Activated T-cell treated with anti-CD3 and anti-CD28 coated beads, Interleukin-2, amount 50 U/mL, for 24 hours (primary cell): ENCODE measurements at places on chromosomes 4 and X.

GRCh38 chrX:56564921-56565840 lies 1.8 kb downstream of the UBQLN2 start:
- peak overlapping the region; percentile 80 for H3K4me3 ChIP-seq
- H3K36me3 ChIP-seq, result peaks cover 59% of the 10 kb centered on the region
- peaks cover 31% of the 10 kb centered on the region for H3K27me3 ChIP-seq
- H3K4me1 ChIP-seq, result peaks cover 27% of the 10 kb centered on the region
- H3K27ac ChIP-seq, result peak overlapping the region; percentile 92
- DNase-seq, result no peak

DNA sequence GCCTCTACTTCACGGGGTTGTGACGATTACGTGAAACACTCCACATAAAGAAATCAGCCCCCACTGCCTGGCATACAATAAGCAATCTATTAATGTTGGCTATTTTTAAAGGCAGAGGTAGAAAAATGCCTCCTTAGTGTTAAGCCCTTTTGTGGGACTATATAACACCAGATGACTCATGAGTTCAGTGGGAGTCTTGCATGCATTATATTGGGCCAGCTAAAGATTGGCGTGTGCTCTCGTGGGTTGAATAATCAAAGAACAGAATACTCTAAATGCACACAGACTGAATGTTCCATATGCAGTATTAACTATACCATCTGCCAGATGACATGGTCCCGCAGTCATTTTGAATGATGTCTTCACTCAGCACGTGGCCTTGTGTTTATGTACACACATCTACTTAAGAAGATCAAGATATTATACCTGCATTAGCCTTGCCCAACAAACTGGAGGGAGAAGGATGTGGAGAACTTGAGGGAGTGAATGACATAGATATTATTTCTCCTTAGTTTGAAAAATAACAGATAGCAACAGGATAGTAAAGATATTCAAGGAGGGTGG lies 85.0 kb upstream of the MYOZ2 start:
- H3K4me3 ChIP-seq, result no peak overlapping the region
- H3K27ac ChIP-seq, result no peak overlapping the region
- no peak for DNase-seq
- H3K36me3 ChIP-seq, result no peaks in the 10 kb centered on the region

- no peak overlapping the region for H3K27ac ChIP-seq
- peaks cover 6% of the 10 kb centered on the region for H3K4me1 ChIP-seq
- DNase-seq, result no peak
- H3K4me3 ChIP-seq, result no peak overlapping the region
Observed at GRCh38 chr4:141306331-141306730, 85.6 kb downstream of the ZNF330 start.

GRCh38 chr4:9976781-9977180 lies 44.5 kb downstream of the SLC2A9 start:
- DNase-seq, result no peak
- no peaks in the 10 kb centered on the region for H3K27me3 ChIP-seq
- no peaks in the 10 kb centered on the region for H3K4me1 ChIP-seq
- no peaks in the 10 kb centered on the region for H3K36me3 ChIP-seq

- peaks cover 13% of the 10 kb centered on the region for H3K27me3 ChIP-seq
- H3K4me1 ChIP-seq, result no peaks in the 10 kb centered on the region
- no peak for DNase-seq
- H3K4me3 ChIP-seq, result no peak overlapping the region
- no peaks in the 10 kb centered on the region for H3K36me3 ChIP-seq
- no peak overlapping the region for H3K27ac ChIP-seq
Observed at GRCh38 chr4:44438687-44439086, 9.9 kb downstream of the KCTD8 start.

- peaks cover 42% of the 10 kb centered on the region for H3K4me1 ChIP-seq
- H3K27ac ChIP-seq, result peak overlapping the region; percentile 55
- DNase-seq, result no peak
- peaks cover 6% of the 10 kb centered on the region for H3K27me3 ChIP-seq
Observed at GRCh38 chrX:130111220-130112154, 1.2 kb upstream of the ELF4 start.

GRCh38 chr4:161359491-161359890 lies 804.3 kb downstream of the FSTL5 start:
- H3K27ac ChIP-seq, result no peak overlapping the region
- H3K4me3 ChIP-seq, result no peak overlapping the region
- H3K27me3 ChIP-seq, result no peaks in the 10 kb centered on the region
- H3K4me1 ChIP-seq, result no peaks in the 10 kb centered on the region
- no peak for DNase-seq
- H3K36me3 ChIP-seq, result no peaks in the 10 kb centered on the region

DNA sequence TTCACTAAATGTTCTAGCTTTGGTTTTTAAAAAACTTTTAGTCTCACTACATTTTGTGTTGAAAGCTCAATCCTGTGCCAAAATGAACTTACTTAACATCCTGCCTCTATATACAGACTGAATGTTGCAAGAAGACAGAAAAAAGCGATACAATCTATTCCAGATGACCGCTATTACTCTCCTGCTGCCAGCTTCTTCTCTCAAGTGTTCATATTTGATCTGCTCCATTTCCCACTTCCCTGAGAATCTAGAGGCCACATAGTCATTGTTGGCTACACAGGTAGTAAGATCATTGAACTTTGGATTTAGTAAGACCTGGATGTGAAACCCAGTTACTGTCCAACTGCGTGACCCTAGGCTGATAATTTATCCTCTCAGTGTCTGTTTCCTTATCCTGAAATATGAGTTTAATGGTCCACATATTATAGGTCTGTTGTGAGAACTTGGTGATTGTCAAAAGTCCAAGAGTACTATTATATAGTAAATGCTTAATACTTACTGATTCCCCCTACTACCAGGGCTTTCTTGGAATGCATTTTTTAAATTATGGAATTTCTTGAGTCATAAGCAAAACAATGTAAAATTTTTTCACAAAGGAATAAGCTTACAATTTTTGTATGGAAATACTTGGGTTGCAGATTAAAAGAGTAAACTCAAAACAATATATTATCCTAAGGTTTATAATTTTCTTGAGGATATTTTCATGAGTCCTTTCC lies 976.8 kb upstream of the ADGRL3 start:
- no peaks in the 10 kb centered on the region for H3K4me1 ChIP-seq
- H3K27me3 ChIP-seq, result no peaks in the 10 kb centered on the region
- H3K27ac ChIP-seq, result no peak overlapping the region
- no peak overlapping the region for H3K4me3 ChIP-seq
- H3K36me3 ChIP-seq, result no peaks in the 10 kb centered on the region

DNA sequence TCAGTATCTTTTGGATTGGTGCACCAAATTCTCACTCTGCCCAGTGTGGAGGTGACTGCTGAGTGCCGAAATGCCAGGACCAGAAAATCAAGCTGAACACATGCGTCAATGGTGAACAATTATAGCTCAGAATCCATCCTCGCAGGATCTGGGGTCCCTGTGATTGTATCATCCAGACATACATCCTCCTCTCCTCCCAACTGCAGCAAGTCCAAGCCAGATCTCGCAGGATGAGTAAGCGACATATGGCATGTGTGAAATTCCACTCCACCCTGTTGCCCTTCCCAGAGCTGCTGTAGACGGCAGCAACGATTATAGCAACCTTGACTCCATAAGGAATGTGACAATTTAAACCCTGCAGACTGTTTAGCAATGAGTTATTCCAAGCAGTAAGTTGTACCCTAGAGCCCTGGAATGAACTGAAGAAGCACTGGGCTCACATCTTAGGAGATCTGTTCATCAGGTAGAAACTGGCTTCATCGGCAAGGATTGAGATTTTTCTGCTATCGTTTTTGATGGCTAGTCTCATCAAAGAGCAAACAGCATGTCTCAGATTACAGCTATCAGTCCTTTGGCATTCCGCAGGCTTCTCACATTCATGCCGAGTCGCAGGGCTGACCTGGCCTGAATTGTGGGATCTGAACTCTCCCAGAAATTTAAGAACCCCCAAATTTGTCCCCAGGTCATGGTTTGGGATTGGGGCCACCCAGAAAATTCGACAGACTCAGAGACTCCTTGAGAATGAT lies 35.5 kb upstream of the SORBS2 start:
- no peak overlapping the region for H3K4me3 ChIP-seq
- H3K36me3 ChIP-seq, result no peaks in the 10 kb centered on the region
- no peak overlapping the region for H3K27ac ChIP-seq
- H3K4me1 ChIP-seq, result no peaks in the 10 kb centered on the region

DNA sequence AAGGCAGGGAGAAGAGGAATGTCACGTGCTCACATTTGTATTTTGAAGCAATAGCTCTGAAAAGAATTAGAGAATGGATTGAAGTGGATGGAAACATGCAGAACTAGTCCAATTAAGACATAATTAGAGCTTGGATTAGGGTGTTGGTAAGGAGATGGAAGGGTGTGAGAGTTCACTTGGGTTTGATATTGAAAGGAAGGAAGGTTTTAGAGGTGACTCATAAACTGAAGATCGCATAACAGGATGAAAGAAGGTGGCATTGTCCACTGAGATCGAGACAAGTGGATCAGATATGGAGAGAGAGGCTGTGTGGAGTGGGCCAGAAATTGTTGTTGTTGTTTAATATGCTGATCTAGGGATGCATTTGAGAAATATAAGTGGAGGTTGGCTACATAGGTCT lies 244.0 kb upstream of the SMIM31 start:
- no peak overlapping the region for H3K4me3 ChIP-seq
- no peaks in the 10 kb centered on the region for H3K27me3 ChIP-seq
- H3K36me3 ChIP-seq, result no peaks in the 10 kb centered on the region
- no peaks in the 10 kb centered on the region for H3K4me1 ChIP-seq
- H3K27ac ChIP-seq, result no peak overlapping the region
- no peak for DNase-seq

GRCh38 chr4:143455211-143455610 lies 58.3 kb upstream of the SMARCA5 start:
- no peak for DNase-seq
- peaks cover 5% of the 10 kb centered on the region for H3K27me3 ChIP-seq
- H3K36me3 ChIP-seq, result no peaks in the 10 kb centered on the region
- no peak overlapping the region for H3K27ac ChIP-seq
- no peak overlapping the region for H3K4me3 ChIP-seq

DNA sequence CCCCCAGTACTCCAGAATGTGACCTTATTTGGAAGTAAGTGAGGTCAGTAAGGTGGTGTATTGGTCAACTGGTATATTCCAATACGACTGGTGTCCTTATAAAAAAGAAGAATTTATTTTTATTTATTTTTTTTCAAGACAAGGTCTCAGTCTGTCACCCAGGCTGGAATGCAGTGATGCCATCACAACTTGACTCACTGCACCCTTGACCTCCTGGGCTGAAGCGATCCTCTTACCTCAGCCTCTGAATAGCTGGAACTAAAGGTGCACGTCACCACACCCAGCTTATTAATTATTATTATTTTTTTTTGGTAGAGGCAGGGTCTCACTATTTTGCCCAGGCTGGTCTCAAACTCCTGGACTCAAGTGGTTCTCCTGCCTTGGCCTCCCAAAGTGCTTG lies 115.1 kb upstream of the PITX2 start:
- H3K27ac ChIP-seq, result no peak overlapping the region
- H3K36me3 ChIP-seq, result no peaks in the 10 kb centered on the region
- no peak for DNase-seq
- H3K4me3 ChIP-seq, result no peak overlapping the region
- H3K27me3 ChIP-seq, result no peaks in the 10 kb centered on the region

DNA sequence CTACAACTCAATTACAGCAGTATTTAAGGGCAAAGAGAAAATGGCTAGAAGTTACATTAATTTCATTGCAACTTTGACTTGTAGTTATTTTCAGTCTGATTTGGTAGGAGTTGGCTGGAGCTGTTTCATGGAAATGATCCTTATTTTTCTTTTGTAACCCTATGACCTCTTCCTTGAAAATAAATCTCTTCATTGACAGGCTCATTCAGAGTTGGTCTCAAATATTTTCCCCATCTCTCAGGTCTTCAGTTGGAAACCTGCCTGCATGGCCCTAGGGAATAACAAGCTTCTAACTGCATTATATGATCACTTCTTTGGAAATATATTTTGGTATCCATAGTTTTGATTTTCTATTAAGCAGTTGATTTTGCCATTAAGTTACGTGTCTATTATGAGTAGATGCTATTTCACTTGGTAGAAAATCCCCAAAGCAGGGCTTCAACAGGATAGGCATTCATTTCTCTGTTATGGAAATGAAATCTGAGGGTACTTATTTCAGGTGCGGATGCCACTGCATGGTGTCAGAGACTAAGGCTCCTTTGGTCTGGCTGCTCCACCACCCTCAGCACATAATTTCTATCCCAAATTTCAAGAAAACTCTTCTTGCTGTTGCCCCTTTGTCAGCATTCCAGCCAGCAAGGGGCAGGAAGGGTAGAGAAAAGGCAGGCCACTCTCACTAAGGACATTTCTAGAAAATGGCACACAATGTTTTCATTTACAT lies 502.5 kb downstream of the SPRY1 start:
- no peaks in the 10 kb centered on the region for H3K36me3 ChIP-seq
- no peak overlapping the region for H3K4me3 ChIP-seq
- peaks cover 3% of the 10 kb centered on the region for H3K27me3 ChIP-seq
- DNase-seq, result no peak

GRCh38 chr4:102868153-102868780 lies 525 bp upstream of the CISD2 start:
- peaks cover 60% of the 10 kb centered on the region for H3K4me1 ChIP-seq
- H3K36me3 ChIP-seq, result peaks cover 69% of the 10 kb centered on the region
- no peaks in the 10 kb centered on the region for H3K27me3 ChIP-seq
- H3K27ac ChIP-seq, result peak overlapping the region; percentile 99
- peak overlapping the region; percentile 85 for H3K4me3 ChIP-seq
- peak; percentile 66 for DNase-seq

DNA sequence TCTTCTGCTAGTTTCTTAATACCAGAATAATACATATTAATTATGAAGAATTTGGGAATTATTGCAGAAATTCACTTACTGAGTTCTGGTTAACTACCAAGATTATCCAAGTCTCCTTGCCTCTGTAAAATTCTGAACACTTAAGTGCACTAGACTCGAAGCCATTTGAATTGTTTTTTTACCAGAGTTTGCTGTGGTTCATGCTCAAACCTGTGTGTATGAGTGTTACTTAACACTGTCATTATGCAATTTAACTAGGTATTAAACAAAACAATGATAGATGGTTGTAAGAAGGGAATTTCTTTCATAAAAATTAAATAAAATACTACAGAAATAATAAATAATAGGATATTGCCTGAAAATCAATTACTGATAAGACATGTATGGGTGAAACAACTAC lies 145.6 kb upstream of the FAT4 start:
- no peaks in the 10 kb centered on the region for H3K36me3 ChIP-seq
- H3K27ac ChIP-seq, result no peak overlapping the region
- H3K4me3 ChIP-seq, result no peak overlapping the region
- no peak for DNase-seq
- no peaks in the 10 kb centered on the region for H3K27me3 ChIP-seq
- no peaks in the 10 kb centered on the region for H3K4me1 ChIP-seq

GRCh38 chrX:84187533-84188319 lies at the start of gene RPS6KA6:
Gene RPS6KA6 (minus strand): TSS chrX:84188199. CDS start chrX:84187899, 300 bp downstream.
- H3K36me3 ChIP-seq, result no peaks in the 10 kb centered on the region
- no peak within 1 kb of the TSS for H3K27ac ChIP-seq
- peak; percentile 36 for DNase-seq
- peaks cover 41% of the 10 kb centered on the region for H3K27me3 ChIP-seq
- no peaks in the 10 kb centered on the region for H3K4me1 ChIP-seq

GRCh38 chrX:84168095-84168494 lies 19.9 kb downstream of the RPS6KA6 start:
- no peaks in the 10 kb centered on the region for H3K4me1 ChIP-seq
- DNase-seq, result no peak
- H3K4me3 ChIP-seq, result no peak overlapping the region
- no peak overlapping the region for H3K27ac ChIP-seq

GRCh38 chr4:187961961-187962360 lies 33.6 kb upstream of the ZFP42 start:
- H3K4me3 ChIP-seq, result no peak overlapping the region
- no peak overlapping the region for H3K27ac ChIP-seq
- no peaks in the 10 kb centered on the region for H3K27me3 ChIP-seq
- no peak for DNase-seq
- H3K36me3 ChIP-seq, result no peaks in the 10 kb centered on the region
